ENCODE measurements at places on chromosomes 7 and 10.

DNA sequence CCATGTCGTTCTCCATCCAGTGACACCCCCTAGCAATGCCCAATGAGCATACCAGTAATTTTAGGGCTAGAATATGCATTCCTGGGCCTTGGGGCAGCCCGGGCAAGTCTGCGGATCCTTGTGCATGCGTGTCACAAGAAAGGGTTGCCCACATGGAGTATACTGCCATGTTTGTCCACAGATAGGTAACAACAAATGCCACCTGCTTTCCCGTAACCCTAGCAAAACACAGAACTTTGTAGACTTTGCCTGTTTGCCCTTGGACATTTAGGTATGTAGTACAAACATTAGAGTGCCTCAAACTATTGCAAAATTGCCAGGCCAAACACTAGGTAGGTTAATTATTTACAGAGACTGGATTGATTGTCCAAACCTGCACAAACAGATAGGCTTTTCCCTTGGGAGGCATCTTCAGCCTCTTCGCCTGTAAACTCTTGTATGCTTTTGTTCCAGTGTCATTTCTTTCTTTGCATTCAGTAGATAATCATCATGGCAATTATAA lies 117.0 kb downstream of the ADCY1 start:
- no peak for DNase-seq

- DNase-seq: no peak
Observed at GRCh38 chr10:121078672-121079102, 227.5 kb downstream of the WDR11 start.

DNA sequence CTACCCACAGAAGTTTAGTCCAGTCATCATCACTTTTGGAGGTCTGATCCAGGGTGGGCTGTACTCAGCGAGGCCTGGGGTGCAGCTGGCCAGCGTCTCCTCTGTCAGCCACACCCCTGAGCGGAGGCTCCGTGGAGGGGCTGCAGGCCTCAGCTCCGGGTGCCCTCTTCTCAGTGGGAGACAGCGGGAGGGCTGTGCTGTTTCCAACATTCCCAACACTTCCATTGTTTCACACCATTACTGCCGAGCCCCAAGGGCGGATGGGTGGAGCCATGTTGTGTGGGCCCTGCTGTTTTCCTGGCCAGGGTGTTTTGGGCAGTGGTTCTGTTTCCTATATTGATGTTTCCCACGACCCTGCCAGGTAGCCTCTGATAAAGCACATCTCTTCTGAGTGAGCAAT lies 95.0 kb downstream of the MKI67 start:
- DNase-seq: no peak

- no peak for DNase-seq
Observed at GRCh38 chr7:37032258-37032601, 307.9 kb upstream of the AOAH start.

GRCh38 chr7:101363196-101363733 lies 590 bp downstream of the COL26A1 start:
- no peak for DNase-seq
